ENCODE measurements at places on chromosomes 1 and 21. TPM values are rescaled to one million over a fixed set of nuclear protein-coding genes. Genes with fewer than 3 reads are reported as not detected.

DNA sequence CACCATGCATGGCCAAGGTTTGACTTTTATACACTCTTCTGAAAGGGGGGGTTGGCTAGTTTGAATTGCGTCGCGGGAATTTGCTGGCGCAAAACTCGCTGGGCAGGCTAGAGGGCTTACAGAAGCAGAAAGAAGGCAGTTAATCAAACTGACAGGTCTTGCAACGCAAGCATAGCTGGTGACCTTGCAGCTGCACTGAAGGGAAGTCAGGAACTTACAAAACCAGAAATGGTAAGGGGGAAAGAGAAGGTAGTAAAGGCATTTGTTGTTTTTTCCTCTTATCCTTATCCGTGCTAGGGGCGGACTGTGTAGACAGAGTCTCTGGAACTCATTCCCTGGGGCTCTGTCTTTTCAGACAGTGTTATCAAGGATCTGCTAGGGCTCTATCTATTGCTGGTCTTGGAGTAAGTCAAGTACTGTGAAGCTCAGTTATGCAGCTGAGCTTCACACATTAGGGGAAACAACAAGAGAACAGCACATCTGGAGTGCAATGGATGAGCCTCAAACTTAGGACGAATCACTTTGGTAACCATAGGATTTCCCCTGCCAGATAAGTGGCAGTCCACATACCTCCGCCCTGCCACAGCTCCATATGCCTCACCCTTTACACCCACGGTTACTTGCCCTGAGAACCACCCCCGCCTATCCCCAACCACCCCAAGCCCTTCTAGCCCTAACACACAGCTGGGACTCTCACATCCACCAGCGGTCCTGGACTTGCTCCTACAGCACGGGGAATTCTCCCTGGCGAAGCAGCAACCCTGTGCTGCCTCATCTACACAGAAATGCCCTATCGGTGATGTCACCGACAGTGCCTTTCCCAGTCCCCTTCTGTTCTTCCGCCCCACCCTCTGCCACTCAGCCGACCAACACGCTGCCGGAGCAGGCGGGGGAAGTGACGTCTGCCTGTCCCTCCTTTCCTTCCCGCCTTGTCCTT is 251.4 kb downstream of the FAM72C start:
- DNase-seq = no peak

- peak; percentile 98 for DNase-seq
Measured at GRCh38 chr1:44807364-44808062, 362 bp upstream of the DYNLT4 start.

DNA sequence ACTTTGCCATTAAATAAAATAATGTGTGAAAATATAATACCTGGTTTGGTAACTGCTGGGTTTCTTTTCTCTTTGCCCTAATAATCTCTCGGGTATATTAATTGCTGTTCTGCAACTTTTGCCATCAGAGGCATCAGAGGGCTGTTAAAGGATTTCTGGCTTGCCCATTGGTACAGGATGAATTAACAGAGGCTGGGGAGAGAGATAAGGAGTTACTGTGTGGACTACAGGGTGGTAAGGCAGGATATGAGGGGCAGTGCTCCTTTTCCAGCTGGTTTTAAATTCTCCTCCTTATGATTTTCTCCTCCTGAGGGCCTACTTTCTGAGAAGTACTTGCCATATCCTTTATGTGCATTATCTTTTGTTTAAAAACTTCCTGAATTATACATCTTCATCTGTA is 48.3 kb downstream of the FGGY start:
- DNase-seq = no peak

- DNase-seq = no peak
Measured at GRCh38 chr1:169041366-169041765, 65.1 kb upstream of the ATP1B1 start.

DNA sequence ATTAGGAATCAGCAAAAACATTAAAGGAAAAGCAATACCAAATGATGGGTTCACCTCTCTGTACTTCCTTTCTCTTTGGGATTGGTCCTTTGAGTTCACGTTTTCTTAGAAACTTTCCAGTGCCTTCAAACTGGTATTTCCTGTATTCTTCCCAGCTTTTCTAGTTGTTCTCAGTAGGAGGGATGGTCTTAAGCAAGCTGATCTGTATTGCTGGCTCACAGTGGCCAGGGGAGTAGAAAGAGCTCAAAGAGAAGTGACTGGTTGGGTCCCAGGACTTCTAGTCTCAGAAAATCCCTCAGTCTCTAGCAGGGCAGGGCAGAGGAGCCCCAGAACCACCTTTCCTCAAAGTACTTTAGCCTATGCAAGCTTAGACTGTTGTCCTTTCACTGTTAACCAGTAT is 10.1 kb upstream of the USP24 start:
- no peak for DNase-seq

Gene DISP1
- total RNA-seq = 2.9 TPM

GRCh38 chr1:46379996-46380395 is 14.1 kb upstream of the FAAH start:
- no peak for DNase-seq

DNA sequence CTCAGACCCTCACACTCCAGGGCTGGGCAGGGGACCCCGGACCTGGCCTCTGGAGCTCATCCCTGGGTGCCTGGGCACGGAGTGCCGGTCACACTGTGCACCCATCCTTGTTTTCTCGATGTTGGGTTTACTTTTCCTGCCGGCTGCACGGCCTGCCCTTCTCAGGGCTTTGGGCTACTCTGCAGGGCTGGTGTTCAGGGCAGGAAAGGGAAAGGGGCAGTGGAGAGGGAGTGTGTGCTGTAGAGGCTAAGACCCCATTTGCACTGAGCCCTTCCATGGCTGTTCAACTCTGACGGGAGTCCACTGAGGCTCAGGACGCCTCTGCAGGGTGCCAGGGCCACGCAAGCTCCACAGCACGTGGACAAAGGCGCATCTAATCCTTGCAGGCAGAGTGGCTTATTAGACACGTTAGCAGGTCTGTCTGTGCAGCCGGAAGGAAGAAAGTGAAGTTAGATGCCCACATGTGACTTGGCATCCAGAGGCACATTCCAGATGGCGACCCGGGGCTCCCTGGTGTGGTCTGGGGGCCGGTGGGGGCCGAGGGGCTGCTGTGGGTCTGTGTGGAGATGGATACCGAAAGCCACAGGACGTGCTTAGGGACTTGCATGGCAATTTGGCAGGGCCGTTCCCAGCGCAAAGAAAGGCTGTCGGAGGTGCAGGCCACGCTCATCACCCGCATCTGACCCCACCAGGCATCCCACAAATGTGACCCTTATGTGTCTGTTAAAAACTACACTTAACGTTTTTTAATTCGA is 33.6 kb downstream of the COL18A1 start:
- DNase-seq = no peak

DNA sequence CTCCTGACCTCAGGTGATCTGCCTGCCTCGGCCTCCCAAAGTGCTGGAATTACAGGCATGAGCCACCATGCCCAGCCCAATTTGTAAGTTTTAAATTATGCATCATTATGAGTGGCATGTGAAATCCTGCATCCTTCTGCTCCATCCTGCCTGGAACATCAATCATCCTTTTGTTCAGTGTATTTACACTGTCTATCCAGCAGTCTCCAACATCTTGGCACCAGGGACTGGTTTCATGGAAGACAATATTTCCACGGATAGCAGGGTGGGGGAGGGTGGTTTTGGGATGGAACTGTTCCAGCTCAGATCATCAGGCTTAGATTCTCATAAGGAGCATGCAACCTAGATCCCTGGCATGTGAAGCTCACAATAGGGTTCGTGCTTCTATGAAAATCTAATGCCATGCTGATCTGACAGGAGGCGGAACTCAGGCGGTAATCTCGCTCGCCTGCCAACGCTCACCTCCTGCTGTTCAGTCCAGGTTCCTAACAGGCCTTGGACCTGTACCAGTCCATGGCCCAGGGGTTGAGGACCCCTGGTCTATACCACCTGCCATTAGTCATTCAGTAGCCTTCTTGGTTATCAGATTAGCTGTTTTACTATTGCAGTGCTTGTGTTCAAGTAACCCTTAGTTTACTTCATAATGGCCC is 22.2 kb upstream of the TCEA3 start:
- DNase-seq = no peak

- DNase-seq = peak; percentile 7
Measured at GRCh38 chr1:22334860-22335550, 116.6 kb upstream of the ZBTB40 start.

GRCh38 chr1:243910607-243911006 is 60.6 kb upstream of the AKT3 start:
- no peak for DNase-seq

- DNase-seq = no peak
Measured at GRCh38 chr1:22917989-22918388, 54.7 kb downstream of the LACTBL1 start.

DNA sequence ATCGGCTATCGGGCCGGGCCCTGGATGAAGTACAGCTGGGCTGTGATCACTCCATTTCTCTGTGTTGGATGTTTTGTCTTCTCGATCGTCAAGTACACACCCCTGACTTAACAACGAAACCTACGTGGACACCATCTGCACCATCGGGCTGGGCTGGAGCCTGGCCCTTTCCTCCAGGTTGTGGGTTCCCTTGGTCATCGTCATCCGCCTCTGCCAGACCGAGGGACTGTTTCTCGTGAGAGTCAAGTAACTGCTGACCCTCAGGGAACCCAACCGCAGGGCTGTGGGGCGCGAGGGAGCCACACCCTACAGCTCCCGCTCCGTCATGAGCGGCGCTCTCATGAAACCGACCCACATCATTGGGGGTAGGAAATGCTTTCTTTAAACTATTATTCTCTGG is 842.4 kb upstream of the TMPRSS15 start:
- no peak for DNase-seq
